Pulmonary artery endothelial cell (primary cell): ENCODE measurements at places on chromosomes 2 and 18.
A peak's percentile ranks its signal among the peaks of the same experiment; 100 is the strongest.

- no peak for DNase-seq
These were observed 3.2 kb downstream of the TSHZ1 start for GRCh38 chr18:75213611-75214331.

DNA sequence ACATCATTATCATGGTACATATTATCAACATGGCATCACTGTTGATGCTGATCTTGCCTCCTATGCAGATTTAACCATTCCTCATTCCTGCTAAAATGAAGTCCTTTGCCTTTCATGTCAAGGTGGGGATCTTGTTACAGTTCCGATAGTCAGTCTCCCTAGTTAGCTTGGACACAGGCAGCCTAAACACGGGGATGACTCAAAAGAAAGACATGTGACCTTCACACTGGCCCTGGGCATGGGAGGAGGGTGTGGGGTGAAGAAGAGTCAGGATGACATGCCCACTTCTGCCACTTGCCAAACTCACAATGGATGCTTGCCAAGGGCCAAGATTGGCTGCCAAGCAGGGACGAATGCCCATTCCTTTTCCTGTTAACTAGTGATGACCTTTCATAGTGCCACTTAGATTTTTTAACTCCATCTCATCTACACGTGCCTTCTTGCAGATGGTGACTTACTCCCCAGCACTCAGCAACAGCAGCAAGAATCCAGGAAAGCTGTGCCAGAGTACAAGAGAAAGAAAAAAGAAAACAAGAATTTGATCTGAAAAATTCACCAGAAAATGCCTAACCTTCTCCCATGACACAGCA is 13.9 kb upstream of the SLC1A4 start:
- no peak for DNase-seq

- no peak for DNase-seq
These were observed 260.2 kb downstream of the NBAS start for GRCh38 chr2:15300624-15301573.

DNA sequence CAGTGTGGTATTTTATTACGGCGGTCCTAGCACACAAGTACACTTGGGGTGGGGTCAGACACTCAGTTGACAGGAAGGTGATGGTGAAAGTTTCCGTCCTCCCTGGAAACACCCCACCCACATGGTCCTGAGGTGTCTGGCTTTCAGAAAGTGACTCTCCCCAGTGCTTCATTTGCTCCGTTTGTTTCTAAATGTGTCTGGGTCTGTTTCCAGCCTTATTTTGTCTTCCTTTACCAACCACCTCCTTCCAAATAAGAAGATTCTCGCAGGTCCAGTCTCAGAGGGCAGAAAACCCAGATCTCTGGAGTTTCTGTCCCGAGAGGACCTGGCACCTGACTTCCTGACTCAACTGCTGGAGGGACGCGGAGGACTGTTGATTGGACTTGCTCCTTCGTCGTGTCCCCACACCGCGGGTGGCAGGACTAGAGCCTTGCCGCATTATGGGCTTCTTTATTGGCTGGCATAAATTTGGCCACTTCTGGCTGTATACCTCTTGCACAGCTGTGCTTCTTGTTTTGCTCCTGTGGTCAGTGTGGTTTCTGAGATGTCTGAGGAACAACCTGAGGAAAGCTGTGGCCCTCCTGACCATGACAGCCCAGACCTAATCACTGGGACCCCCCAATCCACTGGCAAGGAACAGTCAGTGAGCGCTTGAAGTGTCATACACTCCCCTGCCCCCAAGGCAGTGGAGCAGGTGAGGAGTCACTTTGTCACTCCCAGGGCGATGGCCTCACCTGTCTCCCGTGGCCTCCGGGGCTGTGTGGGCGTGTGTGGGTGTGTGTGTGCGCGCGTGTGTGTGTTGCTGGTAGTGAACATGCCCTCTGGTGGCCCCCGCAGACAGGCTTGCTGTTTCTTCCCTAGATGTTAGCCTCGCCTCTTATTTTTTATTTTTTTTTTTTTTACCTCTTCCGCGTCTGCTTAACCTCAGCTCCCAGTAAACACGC is 45.6 kb downstream of the MEX3C start:
- DNase-seq = no peak

GRCh38 chr18:11175266-11175979 is 26.1 kb upstream of the PIEZO2 start:
- DNase-seq = no peak

- no peak for DNase-seq
These were observed 72.3 kb upstream of the ATG16L1 start for GRCh38 chr2:233178994-233179847.

GRCh38 chr18:22667616-22668422 is 250.1 kb upstream of the CTAGE1 start:
- DNase-seq = peak; percentile 88

DNA sequence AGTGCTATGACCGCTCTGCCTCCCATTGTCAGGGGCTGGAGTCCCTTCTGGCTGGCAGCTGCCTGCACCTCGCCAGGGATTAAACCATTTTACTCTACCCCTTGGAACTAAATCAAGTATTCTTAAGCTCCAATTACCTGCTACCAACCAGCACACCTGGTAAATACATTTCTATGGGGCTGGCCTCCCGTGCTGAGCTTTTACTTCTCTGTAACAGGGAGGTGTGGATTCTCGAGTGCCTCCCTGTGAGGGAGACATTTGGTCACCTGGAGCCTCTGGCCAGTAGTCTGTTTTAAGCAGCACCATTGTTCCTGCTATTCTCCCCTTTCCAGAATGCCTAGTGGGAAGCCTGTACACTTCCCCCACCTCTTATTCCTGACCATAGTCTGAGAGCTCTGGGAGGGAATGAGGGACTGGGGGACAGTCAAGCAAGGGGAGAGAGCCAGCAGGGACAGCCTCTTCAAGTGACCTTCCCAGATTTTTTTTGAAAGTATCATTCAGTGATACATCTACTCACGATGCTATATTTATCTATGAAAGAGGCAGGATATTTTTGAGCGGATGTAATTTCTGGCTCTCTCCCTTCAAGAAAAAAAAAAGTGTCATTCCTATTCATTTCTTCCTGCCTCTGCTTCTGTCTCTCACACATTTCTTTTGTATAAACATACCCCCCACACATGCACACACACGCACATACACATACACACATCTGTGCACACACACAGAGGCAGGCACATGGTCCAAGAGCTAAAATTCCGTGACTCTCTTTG is 112.8 kb downstream of the CAPN13 start:
- no peak for DNase-seq

DNA sequence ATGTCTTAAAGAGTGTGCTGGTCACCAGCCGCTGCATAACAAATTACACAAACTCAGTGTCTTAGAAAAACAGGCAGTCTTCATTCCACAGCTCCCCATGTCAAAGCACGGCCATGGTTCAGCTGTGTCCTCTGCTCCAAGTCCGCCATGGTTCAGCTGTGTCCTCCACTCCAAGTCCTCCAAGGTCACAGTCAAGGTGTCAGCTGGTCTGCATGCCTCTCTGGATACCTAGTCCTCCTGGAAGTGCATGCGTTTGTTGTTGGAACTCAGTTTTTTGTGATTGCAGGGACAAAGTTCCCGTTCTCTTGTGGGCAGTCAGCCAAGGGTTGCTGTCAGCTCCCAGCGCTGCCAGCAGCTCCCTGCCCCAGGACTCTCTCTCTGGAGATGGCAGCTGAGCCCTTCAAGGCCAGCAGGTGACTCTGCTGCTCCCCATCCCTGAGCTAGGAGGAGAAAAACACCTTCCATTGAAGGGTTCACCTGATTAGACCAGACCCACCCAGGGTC is 304.0 kb upstream of the MYT1L start:
- DNase-seq = no peak

DNA sequence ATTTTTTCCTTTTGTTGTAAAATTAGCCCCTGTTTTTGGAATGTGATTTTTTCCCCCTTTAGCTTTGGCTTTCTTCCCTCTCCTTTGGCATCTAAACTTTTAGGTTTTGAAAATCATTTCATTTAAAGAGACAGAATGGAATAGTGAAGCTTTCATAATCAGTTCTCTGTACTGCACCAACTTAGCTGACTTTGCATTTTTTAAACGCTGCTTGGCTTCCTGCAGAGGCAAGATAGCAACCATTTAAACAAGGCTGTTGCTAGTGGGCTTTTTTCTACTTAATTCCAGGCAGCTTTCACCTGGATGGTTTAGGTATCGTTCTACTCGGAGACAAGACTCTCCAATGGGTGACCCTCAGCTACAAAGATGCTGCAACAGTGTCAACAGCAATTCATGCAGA is 267.9 kb upstream of the PKDCC start:
- no peak for DNase-seq

DNA sequence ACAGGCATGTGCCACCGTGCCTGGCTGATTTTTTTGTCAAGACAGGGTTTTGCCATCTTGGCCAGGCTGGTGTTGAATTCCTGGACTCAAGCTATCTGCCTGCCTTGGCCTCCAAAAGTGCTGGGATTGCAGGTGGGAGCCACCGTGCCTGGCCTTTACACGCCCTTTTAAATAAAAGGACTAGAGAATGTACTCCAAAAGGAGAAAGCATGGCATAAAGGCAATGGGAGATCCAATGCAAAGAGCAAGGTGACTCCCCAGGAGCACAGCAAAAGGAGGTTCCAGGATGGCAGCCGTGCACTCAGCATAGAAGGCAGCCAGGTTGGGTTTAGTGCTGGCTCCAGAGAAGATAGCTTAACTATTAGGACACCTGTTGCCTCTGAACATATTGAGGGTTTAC is 27.1 kb downstream of the ASB1 start:
- DNase-seq = no peak

DNA sequence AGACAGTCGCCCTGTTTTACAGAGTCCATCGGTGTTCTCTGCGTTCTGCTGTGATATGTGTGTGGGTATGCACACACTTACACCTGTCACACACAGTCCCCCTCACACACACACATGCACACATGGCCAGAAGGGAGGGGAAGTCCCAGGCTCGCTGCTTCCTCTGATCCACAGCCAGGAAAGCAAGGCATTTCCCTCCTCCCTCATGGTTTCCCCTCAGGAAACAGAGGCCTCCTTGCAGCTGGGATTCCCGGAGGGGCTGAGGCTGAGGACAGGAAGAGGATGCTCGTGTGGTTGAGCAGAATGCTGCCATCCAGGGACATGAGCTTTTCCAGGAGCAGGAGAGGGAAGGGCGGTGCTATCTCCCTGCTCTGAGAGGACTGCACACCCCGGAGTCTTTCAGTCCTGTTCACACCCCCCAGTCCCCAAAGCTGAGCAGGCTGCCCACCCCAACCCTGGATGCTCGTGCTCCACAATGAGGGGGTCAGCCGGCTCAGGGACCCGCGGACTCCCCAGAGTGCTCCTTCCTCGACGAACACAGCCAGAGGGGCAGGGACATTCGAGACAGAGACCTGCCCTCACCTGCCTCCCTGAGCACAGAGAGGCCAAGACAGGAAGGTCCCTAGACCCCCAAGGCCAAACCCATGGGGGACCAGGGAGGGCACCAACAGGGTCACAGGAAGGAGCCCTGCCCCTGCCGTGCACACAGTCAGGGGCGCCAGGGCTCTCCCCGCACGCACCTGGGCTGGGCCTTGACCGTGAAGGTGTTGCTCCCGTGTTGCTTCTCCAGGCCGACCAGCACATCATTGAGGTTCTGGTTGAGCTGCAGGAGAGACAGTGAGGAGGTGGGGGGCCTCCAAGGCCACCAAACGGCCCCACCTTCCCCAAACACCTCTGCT is 45.3 kb downstream of the BIN1 start:
- peak; percentile 90 for DNase-seq

DNA sequence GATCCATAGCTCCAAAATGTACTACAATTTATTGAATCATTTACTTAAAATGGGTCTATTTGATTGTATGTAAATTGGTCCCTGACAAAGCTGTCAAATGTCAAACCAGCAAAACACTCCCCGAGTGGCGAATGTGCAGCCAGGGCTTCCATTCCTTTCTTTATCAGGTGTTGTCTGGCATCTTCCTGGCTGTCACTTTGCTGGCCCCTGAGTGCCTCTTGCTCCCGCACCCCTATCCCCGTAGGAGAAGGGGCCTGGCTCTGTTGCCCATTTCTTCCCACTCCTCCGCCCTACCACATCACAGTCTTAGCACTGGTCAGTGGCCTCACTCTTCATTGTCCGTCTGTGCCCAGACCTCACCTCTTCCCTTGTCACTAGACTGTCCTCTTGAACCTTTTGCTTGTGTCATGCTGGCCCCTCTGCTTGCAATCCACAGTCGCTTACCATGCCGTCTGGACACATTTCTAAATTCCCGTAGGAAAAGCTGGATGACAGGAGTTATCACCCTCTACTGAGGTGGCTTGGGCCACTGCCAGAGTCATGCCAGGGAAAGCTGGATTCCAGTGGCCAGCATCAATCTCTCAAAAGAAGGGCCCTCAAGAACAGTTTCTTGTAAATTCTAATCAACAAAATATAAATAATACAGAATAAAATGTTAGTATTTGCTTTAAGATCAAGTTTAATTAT is 15.4 kb downstream of the UBE2F start:
- DNase-seq = no peak

DNA sequence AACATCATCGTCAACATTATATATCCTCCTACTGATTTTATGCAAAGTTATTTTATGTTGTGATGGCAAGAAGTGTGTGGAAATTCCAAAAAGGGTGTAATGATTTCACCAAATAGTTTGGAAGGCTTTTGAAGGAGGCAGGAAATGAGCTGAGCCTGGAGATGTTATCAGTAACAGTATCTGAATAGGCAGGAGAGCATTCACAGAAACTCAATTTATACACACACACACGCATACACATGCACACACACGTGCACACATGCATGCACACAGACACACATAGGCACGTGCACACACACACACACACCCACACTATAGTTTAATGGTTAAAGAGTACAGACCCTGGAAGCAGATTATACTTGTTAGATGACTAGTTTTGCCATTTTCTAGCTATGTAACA is 47.3 kb downstream of the ARHGEF4 start:
- no peak for DNase-seq

GRCh38 chr2:144233733-144234541 is 286.0 kb downstream of the ZEB2 start:
- no peak for DNase-seq

DNA sequence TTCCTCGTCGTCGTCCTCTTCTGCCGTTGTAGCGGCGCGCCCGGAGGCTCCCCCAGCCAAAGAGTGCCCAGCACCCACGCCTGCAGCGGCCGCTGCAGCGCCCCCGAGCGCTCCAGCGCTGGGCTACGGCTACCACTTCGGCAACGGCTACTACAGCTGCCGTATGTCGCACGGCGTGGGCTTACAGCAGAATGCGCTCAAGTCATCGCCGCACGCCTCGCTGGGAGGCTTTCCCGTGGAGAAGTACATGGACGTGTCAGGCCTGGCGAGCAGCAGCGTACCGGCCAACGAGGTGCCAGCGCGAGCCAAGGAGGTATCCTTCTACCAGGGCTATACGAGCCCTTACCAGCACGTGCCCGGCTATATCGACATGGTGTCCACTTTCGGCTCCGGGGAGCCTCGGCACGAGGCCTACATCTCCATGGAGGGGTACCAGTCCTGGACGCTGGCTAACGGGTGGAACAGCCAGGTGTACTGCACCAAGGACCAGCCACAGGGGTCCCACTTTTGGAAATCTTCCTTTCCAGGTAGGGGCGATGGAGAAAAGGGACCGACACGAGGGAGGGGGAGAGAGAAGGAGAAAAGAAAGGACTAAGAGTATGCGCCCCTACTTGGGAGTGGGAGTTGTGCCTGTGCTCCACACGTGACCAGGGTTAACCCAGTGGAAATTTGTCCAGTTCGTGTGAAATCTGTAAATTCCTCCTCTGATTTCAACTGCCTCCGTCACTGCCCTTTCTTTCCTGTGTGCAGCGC is 800 bp downstream of the HOXD13 start:
- DNase-seq = no peak

- no peak for DNase-seq
These were observed 7.5 kb downstream of the GDF7 start for GRCh38 chr2:20674309-20674965.
